ENCODE measurements at places on chromosomes 7 and 10.

DNA sequence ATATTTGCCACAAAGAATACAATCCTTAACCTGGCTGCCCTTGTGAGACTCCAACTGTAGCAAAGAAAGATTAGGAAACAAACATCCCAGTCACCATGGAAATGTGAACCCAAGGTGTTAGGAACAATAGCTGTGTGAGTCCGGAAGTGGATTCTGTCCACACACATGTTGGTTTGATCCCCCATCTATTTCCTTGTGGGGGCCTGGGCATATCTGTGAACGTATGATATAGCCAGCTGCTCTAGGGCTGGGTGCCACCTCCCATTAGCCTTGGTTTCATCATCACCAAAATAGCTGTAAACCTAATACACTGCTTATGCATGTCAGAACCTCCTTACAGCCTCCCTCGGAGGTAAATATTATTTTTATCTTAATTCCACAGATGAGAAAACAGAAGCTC is 26.4 kb downstream of the GRK5 start:
- DNase-seq: no peak

- no peak for DNase-seq
Measured at GRCh38 chr7:4765776-4766490, 9.5 kb upstream of the AP5Z1 start.

DNA sequence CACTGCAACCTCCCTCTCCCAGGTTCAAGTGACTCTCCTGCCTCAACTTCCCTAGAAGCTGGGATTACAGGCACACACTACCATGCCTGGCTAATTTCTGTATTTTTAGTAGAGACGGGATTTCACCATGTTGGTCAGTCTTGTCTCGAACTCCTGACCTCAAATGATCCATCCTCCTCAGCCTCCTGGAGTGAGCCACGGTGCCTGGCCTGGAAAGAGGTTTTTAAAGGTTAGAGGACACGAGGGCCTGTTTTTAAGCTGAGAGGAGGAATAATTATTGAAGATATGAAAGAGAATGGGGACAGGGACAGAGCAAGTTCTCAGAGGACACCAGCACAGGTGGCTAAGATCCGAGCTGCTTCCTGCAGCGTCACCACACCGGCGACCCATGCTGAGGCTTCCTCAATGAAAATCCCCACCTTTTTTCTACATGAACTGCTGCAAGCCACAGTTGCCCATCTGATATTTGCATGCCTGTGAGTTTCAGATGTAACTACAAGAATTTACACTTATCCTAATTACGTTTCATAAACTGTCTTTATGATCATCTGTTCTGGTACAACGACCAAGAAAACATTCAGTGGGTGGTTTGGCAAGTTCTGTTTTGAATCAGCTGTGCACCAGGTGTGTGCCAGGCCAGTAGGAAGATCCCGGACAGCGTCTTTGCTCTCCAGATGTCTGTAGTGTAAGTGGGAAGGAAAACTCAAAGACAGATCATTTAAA is 76.0 kb downstream of the HIP1 start:
- DNase-seq: no peak

DNA sequence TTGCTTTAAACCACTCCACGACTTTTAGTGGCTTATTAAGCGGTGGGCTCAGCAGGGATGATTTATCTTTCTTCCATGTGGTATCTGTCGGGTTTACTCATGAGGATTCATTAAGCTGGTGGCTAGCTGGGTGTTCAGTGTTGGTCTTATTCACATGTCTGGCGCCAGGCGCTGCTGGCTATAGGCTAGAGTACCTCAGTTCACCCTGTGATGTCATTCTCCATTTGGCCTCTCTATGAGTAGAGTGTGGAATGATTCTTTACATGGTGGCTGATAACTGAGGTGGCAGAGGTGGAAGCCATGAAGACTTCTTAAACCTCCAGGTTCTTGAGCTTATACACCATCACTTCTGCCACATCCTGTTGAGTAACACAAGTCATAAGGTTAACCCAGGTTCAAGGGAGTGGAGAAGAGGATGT is 115.4 kb downstream of the MLLT10 start:
- no peak for DNase-seq

DNA sequence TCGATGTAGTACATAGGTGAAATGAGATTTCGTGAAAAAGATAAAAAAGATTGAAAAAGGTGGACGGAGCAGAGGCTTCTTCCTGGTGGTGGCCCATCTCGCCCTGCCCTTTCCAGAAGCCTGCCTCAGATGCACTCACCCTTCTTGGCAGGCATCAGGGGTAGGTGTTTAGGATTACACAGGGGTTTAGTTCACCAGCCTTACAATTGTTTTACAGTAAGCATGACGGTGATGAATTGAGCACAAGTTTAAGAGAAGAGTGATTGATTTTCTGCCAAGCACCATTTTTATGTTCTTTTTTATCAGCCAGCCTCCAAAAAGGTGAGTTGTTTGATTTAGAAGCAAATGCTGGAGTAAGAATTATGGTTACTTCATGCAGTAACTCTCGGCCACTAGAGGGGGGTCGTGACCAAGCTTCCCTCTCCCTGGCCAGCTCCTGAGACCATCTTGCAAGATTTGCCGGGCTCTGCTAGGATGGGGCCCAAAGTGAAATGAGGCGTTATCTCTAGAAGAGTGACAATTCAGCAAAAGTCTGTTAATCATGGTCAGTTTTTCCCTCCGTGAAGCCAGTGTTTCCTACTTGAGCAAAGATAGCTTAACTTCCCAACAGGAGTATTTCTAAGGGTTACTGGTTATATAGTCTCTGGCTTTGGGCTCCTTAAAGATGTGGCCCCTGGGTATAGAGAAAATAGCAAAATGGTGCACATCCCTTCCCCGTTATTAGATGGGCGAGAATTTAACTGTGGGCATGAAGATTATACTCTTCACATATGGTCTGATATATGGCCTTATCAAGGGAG is 228.8 kb downstream of the BMPER start:
- peak; percentile 13 for DNase-seq

DNA sequence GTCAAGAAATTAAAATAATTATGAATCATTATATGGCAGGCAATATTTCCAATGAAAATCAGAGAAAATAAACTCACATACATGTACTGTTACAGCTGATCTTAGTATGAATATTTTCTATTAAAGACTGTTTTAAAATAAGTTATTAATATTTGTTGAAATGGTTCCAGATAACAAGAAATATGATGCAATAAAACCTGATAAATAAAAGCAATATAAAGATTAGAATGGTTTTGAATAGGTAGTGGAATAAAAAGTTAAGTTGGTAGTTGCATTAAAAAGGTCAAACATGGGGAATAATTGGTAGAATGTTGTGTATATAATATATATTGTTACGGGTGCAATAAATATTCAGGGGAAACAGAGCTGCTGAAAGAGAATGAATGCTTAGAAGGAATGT is 52.5 kb downstream of the MEST start:
- no peak for DNase-seq

GRCh38 chr10:31464552-31464951 is 145.5 kb downstream of the ZEB1 start:
- DNase-seq: no peak

GRCh38 chr10:71383972-71384687 is 12.6 kb upstream of the CDH23 start:
- peak; percentile 68 for DNase-seq

DNA sequence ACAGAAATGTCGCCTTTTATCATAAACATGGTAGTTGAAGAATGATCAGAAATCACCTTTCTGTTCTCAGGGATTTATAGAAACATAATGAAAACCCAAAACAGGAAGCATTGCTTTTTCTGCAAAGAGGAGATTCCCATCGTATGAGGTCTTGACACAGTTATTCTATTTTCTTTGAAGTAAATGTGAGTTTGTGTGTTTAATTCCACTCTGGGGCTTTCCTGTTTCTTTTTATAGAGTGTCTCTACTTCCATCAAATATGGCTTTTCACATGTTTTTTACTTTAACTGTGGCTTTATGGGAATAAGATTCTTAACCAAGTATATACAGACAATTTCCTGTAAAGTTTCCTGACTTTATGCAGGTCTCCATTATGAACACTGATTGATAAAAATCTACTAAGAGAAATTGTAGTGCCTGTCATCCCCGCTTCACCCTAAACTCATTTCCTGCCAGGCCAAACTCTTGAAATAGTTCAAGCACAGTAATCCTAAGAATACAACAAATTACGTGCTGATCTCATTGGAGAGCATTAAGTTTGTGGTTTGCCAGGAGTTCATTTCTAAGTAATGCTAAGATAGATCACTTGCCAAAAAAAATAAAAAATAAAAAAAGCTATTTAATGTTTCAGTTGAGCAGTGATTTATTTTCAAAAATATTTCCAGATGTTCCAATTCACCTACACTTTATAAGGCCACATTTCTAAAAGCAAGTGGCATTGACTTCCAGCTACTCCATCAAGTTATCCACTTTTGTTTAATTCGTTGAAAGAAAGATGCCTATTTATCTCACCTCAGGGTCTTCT is 52.2 kb upstream of the SEC61G start:
- DNase-seq: no peak

DNA sequence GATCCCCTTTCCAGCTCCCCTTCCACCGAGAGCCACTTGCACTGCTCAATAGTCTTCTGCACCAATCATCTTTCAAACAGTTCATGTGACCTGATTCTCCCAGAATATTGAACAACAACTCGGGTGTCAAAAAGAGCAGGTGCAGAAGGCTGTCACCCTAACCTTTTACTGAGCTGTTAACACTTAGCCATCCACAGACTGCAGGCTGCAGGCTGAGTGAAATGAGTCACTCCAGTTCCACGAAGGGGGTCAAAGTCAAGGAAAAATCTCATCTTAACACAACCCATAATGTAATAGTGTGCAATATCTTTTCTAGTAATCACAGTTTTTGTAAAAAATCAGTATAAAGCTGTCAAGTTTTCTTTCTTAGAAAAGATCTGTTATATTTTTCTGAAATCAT is 63.1 kb downstream of the MTPAP start:
- no peak for DNase-seq

DNA sequence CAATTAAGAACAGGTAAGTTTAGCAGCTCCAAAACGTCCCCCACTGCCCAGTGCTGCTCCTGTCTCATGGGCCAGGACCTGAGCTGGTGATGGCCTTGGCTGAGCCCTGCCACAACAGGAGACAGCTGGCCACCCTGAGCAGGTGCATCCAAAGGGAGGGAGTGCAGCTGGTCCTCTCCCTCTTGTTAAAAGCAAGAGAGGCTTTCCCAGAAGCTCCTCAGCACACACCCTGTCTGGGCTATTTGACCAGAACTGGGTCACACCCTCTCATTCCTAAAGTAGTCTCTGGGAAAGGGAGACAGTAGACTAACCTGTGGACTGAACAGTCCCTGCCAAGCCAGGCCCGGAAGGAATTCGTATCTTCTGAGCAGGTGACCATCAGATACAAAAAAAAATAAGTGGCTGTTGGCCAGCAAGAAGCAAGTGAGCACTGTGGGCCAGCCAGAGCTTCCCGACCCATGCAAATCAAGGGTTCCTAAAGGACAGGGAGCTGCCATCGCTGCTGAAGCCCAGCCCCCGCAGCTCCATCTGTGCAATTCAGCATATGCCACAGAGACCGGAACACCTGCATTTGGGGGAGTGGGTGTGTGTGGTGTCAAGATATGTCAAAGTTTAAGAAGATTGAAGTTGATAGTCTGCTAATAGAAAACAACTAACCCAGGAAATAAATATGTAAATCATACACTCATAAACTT is 2.1 kb upstream of the TMEM72 start:
- DNase-seq: no peak

GRCh38 chr7:41696323-41696916 is 6.5 kb downstream of the INHBA start:
- peak; percentile 41 for DNase-seq

DNA sequence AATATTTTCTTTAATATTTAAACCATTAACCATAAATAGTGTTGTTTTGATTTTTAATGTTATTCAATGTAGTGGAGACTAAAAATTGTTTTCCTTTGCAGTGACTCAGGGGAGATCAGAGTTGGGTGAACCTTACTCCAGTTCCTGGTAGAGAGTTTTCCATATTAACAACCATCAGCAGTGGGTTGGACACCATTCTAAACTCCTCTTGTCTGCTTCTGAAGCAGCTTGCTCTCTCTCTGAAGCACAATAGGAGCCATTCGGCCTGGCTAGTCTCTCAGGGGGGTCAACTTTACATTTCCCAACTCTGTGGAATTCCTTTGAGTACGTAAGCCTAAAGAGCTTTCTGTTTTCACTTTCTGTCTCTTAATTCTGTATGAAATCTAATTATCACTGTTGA is 9.4 kb upstream of the NRG3 start:
- DNase-seq: no peak

DNA sequence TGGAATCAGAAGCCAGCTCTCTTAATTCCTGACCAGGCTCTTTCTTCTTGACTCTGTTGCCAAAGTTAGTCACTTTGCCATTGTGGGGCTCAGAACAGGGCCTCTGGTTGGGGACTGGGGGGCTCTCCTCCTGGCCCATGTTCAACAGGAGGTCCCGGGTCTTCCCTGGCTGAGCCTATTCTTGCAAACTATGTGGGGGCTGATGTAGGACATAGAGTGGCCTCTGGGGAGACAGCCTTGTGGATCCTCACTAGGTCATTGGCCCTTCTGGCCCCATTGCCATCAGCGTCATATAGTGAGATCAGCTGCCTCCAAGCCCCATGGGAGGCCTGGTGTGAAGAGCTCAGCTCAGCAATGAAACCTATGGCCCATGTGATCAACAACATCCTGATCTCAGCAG is 77.6 kb upstream of the LEP start:
- DNase-seq: no peak

GRCh38 chr7:129373651-129374428 is 60.4 kb upstream of the STRIP2 start:
- DNase-seq: no peak

DNA sequence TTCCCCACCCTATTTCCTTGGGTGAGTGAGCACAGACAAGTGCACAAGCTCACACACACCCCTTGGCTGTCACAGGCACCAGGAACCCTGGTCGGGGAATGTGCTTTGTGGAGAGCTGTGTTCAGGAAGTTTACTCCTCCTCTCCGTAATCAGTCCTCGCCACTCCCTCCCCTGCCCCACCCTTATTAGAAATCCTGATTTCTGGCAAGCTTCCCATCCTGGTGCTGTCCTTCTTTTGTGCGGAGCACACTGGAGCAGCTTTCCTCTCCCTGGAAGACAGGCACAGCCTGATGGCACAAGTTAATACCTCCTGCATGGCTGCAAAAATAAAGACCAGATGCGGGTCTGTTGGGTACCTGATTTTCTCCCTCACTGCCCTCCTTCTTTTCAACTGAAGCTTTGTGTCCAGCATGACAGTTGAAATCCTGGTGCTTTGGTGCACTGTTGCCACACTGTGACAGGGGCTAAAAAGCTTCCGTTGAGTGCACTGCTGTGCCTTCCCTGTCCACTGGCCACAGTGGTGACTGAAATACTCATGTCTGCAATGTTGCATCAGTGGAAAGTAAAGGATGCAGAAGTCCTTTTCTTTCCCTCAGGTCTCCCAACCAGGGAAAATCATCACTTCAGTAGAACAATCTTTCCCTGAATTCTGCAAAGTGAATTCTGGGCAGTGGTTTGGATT is 55.0 kb downstream of the LRRC4 start:
- no peak for DNase-seq

DNA sequence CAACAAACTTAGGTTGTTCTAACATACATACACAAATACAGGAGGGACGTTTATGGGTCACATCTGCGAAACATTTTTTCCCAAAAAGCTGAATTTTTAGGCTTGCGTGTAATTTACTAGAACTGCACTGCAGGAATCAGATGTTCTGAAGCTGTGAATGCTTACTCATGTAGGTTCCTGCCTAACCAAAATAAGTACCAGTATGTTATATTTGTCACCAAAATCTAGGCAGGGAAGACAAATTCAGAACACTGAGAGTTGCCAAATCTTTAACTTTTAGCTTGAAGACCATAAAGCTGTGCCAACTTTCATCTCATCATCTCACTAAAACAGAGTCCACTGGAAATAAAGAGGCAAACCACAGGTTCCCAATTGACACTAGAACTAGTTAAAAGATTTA is 5.7 kb downstream of the UBE2H start:
- DNase-seq: no peak

- no peak for DNase-seq
Measured at GRCh38 chr10:106711313-106711906, 453.1 kb downstream of the SORCS1 start.
